Cortex of kidney (tissue), 1 donor: ENCODE measurements at places on chromosomes 4 and X.

DNA sequence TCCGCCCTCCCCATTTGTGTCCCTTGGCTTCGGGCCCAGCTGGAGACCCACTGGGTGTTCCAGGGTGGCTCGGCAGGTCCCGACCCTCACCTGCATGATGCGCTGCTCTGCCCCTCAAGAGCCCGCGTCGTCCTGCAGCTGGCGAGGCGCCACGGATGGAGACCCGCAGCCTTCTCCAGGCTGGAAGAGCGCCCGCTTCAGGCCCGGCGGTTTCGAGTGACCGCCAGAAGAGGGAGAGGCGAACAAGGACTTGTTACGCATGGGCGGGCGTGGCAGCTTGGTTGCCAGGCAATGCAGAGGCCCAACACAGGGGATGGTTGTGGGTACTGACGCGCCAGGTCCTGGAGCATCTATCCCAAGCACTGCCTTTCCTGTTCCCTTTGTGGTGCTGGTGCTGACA is at the start of gene PDCL2:
Gene PDCL2 (minus strand): TSS at position 232 of the 400 bp plus-strand sequence. CDS start 136 bp downstream, at position 96.
- no peak for DNase-seq

GRCh38 chrX:79371101-79371500 is 4.0 kb upstream of the ITM2A start:
- no peak for DNase-seq

- DNase-seq, result no peak
Measured at GRCh38 chrX:28850955-28851354, 263.7 kb downstream of the IL1RAPL1 start.

DNA sequence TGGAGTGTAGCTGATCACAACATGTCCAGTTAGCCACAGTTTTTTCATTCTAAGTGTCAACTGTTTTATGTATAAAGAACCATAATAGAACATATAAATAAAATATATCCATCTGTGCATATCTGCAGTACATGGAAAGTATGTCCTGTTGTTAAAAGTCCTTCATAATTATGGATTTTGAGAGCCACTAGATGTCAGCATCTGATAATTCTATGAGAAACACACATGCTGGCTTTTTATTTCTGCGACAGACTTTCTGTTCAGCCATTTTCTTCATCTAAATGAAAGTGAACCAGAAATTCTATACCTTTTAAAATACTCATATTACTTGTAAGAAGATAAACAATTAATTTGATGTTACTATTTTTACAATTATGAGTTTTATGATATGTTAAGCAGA is 251.5 kb downstream of the GPM6A start:
- DNase-seq, result no peak

- no peak for DNase-seq
Measured at GRCh38 chr4:122542411-122543236, 78.2 kb downstream of the IL21 start.

GRCh38 chr4:87089368-87089767 is 131.1 kb downstream of the KLHL8 start:
- DNase-seq, result no peak
